ENCODE measurements at places on chromosomes 13 and 19.

DNA sequence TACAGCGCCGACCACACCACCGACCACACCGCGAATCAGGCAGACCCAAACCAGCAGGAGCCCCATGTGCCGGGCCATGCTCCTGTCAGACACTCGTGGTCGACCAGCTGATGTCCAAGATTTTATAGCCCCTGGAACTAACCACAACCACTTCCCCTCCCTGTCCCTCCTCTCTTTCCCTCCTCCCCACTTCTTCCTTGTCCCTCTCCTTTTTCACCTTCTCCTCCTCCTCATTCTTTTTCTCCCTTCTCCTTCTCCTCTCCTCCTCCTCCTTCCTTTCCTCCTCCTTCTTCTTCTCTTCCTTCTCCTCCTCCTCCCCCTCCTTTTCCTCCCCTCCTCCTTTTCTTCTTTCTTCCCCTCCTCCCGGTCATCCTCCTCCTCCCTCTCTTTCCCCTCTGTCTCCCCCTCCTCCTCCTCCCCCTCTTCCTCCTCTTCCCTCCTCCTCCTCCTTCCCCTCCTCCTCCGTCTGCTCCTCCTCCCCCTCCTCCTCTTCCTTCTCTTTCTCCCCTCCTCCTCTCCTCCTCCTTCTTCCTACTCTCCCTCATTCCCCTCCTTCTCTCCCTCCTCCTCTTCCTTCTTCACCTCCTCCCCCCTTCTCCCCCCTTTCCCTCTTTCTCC, 670 bp downstream of the BSPH1 start:
- no peak overlapping the region for H3K4me3 ChIP-seq
- no peak overlapping the region for H3K27ac ChIP-seq
- no peaks in the 10 kb centered on the region for H3K4me1 ChIP-seq
- H3K27me3 ChIP-seq: peaks cover 46% of the 10 kb centered on the region
- DNase-seq: no peak
- H3K36me3 ChIP-seq: no peaks in the 10 kb centered on the region

DNA sequence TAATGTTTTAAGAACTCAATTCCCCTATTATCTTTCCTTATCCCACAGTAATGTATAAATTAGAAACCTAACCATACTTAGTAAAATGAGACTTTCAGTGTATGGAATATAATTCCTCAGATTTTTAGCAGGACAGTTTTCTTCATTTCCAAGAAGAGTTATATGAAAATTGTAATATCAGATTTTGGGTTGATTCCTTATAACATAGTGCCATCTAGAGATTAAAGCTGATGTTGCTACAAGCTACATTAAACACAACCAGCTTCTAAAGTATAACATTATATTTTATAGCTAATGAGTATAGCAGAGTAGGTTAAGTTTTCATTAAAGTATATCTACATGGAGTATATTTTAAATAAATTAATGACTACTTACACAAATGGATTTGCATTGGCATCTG, 99.7 kb upstream of the MIR17HG start:
- no peak overlapping the region for H3K4me3 ChIP-seq
- H3K4me1 ChIP-seq: no peaks in the 10 kb centered on the region
- H3K36me3 ChIP-seq: no peaks in the 10 kb centered on the region
- DNase-seq: no peak
- H3K27me3 ChIP-seq: no peaks in the 10 kb centered on the region

GRCh38 chr13:30810261-30810701, 74.9 kb downstream of the ALOX5AP start:
- H3K4me3 ChIP-seq: no peak overlapping the region
- no peaks in the 10 kb centered on the region for H3K27me3 ChIP-seq
- no peaks in the 10 kb centered on the region for H3K36me3 ChIP-seq
- peaks cover 25% of the 10 kb centered on the region for H3K4me1 ChIP-seq
- no peak for DNase-seq

- no peak overlapping the region for H3K4me3 ChIP-seq
- peaks cover 51% of the 10 kb centered on the region for H3K27me3 ChIP-seq
- no peak for DNase-seq
- no peak overlapping the region for H3K27ac ChIP-seq
- H3K4me1 ChIP-seq: no peaks in the 10 kb centered on the region
Observed at GRCh38 chr19:53915000-53915399, 5.9 kb downstream of the CACNG7 start.

DNA sequence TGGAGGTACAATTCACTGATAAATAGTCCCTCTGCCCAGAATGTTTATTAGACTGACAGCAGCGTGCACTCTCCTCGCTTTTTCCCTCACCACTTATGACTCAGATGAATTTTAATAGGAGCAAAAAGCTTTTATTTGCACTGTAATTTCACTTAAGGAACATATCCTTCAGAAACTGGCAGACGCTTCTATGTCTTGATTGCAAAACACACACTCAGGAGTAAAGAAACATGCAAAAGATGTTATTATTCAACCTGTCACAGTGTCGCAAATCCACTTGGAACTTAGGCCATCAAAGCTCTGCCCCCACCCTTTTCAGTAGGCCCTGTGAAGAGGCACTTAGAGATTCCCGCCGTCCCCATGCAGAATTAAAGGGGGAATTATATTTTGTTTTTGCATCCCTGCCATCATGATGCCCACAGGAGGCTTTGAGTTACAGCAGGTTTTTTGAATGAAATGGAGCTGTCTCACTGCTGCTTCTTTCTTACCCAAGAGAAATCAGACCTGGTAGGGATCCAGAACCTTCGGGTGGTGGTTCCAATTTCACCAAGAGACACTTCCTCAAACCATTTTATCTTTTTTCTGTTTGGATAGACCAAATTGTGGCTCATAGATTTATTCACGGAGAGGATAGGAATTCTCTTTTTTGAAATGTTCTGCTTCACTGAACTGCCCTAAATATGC, 74.5 kb downstream of the GGACT start:
- no peaks in the 10 kb centered on the region for H3K27me3 ChIP-seq
- H3K4me1 ChIP-seq: peaks cover 11% of the 10 kb centered on the region
- no peaks in the 10 kb centered on the region for H3K36me3 ChIP-seq
- no peak overlapping the region for H3K4me3 ChIP-seq
- no peak overlapping the region for H3K27ac ChIP-seq

DNA sequence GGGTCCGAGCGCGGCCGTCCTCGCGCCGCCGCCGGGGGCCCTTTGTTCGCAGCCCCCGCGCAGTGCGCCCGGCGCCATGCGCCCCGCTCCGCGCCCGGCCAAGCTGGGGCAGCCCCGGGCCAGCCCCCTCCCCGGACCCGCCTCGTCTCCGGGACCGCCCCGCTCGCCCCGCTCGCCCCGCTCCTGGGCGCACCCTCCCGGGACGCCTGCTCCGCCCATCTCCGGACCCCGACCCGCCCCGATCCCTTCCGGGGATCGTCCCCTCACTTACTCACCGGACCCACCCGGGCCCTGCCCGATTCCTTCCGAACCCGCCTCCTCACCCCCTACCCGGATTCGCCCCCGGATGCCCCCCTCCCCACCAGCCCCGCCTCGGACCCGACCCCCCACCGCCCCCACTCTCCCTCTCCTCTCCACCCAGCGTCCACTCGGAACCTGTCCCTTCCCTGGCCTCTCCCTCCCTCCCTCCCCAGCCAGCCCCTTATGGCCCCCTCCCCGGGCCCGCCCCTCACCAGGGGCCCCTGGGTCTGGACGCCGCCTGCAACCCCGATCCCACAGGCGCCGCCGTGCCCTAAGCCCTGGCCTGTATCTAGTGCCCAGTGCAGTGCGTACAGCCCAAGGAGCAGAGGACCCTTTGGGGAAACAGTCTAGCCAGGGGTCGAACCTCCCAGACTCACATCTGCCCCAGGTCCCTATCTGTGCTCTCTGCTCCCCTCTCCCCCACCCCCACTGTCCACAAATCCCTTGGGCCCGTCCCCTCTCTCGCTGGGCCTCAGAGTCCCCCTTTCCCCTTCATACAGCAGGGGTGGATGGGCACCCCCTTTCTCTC, at the start of gene CPAMD8:
CPAMD8 (minus strand) TSS at position 105 of the 829 bp plus-strand sequence. CDS start 168 bp downstream, outside the sequence.
- peaks cover 77% of the 10 kb centered on the region for H3K27me3 ChIP-seq
- peaks cover 13% of the 10 kb centered on the region for H3K4me1 ChIP-seq
- H3K27ac ChIP-seq: no peak within 1 kb of the TSS
- H3K4me3 ChIP-seq: peak within 1 kb of the TSS; percentile 33
- DNase-seq: no peak
- no peaks in the 10 kb centered on the region for H3K36me3 ChIP-seq

Measured in suprapubic skin (tissue), 4 donors.